ENCODE measurements at places on chromosomes 3 and 15. TPM values are rescaled to one million over a fixed set of nuclear protein-coding genes. Genes with fewer than 3 reads are reported as not detected.

Gene SLC22A14
- not detected for total RNA-seq

Gene TAGLN3
- 2.8 TPM for total RNA-seq

Gene IFT80
- 28.0 TPM for total RNA-seq

Gene CNOT10
- 38.7 TPM for total RNA-seq

Gene CHDH
- total RNA-seq, result 10.6 TPM

Gene KCNAB1
- 1.1 TPM for total RNA-seq

Measured in WTC11 (cell line).